ENCODE measurements at places on chromosomes 7 and 10.

DNA sequence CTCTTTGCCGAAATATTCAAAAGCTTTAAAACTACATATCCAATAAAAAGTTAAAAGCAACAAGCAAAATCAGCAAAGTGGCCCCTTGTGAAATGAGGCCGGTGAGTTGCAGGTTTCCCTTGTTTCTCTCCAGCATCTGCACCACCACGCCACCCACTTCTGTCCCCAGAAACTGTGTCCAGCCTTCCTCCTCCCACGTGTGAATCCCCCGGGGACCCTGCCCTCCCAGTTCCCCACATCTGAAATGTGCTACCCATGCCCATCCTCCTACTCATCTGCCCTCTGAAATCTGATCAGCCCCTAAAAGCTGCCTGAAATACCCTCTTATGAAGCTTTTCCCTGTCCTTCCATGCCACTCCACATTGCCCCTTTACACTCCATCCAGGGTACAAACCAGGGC is 3.8 kb downstream of the ALOX5 start:
- DNase-seq = no peak
- H3K27ac ChIP-seq = peak overlapping the region; percentile 99
- no peaks in the 10 kb centered on the region for H3K27me3 ChIP-seq
- no peak overlapping the region for H3K4me3 ChIP-seq

- no peaks in the 10 kb centered on the region for H3K36me3 ChIP-seq
- no peaks in the 10 kb centered on the region for H3K4me1 ChIP-seq
- no peak overlapping the region for H3K27ac ChIP-seq
- no peaks in the 10 kb centered on the region for H3K27me3 ChIP-seq
Measured at GRCh38 chr7:113289140-113289740, 170.9 kb upstream of the SMIM30 start.

- no peaks in the 10 kb centered on the region for H3K36me3 ChIP-seq
- no peak for DNase-seq
- no peak overlapping the region for H3K27ac ChIP-seq
- 0 out of 2 replicates have a peak, but pooled peaks cover 6% of the 10 kb centered on the region for H3K4me1 ChIP-seq
Measured at GRCh38 chr7:94049615-94050014, 45.5 kb upstream of the BET1 start.

DNA sequence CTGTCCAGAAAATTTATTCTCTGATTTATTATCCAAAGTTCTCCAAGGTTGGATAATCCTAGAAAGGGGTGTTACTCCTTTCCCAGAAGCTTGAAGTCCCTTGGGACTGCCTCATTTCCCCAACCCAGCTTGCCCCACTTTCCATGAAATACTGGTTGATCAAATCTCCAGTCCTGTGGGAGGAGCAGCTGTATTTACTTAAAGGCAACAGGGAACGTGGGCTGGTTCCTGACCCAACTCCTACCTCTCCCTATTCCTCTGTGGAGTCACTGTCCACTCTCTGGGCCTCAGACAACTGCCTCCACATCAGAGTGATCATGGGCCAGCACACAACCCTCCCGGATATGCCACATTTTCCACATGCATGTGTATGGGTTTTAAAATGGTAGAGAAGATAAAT is 166.2 kb upstream of the PRR15 start:
- H3K27ac ChIP-seq = no peak overlapping the region
- 0 out of 2 replicates have a peak, but pooled peaks cover 7% of the 10 kb centered on the region for H3K27me3 ChIP-seq
- no peak overlapping the region for H3K4me3 ChIP-seq
- H3K4me1 ChIP-seq = no peaks in the 10 kb centered on the region
- H3K36me3 ChIP-seq = no peaks in the 10 kb centered on the region
- no peak for DNase-seq

GRCh38 chr7:48511080-48511479 is 339.8 kb downstream of the ABCA13 start:
- DNase-seq = no peak
- no peak overlapping the region for H3K4me3 ChIP-seq
- peaks cover 75% of the 10 kb centered on the region for H3K27me3 ChIP-seq
- H3K27ac ChIP-seq = no peak overlapping the region

GRCh38 chr10:8665322-8665721 is 610.8 kb downstream of the GATA3 start:
- H3K4me1 ChIP-seq = peaks cover 12% of the 10 kb centered on the region
- H3K27ac ChIP-seq = no peak overlapping the region
- H3K36me3 ChIP-seq = no peaks in the 10 kb centered on the region
- no peaks in the 10 kb centered on the region for H3K27me3 ChIP-seq
- no peak overlapping the region for H3K4me3 ChIP-seq

- no peaks in the 10 kb centered on the region for H3K4me1 ChIP-seq
- no peaks in the 10 kb centered on the region for H3K36me3 ChIP-seq
- H3K4me3 ChIP-seq = no peak overlapping the region
- H3K27ac ChIP-seq = no peak overlapping the region
- H3K27me3 ChIP-seq = no peaks in the 10 kb centered on the region
Measured at GRCh38 chr7:91537260-91538152, 273.3 kb downstream of the FZD1 start.

DNA sequence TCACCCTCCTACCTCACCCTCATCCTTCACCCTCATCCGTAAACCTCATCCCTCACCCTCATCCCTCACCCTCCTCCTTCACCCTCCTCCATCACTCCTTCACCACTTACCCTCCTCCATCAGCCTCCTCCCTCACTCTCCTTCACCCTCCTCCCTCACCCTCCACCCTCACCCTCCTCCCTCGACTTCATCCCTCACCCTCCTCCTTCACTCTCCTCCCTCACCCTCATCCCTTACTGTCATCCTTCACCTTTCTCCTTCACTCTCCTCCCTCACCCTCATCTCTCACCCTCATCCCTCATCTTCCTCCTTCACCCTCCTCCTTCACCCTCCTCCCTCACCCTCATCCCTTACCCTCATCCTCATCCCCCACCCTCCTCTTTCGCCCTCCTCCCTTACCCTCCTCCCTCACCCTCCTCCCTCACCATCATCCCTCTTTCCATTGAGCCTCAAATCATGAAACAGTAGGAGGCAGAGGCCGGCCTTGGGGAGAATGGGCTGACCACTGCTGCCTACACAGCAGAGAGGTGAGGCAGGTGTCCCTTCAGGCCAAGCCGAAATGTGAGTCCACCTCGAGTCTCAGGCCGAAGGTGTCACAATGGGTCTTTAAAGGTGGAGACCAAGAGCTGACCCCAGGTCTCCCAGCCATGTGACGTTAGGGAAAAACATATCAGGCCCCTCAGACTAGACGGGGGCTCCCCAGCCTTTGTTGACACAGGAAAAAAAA is 53.0 kb downstream of the PDGFA start:
- H3K27me3 ChIP-seq = peaks cover 28% of the 10 kb centered on the region
- no peak overlapping the region for H3K4me3 ChIP-seq
- H3K36me3 ChIP-seq = no peaks in the 10 kb centered on the region

DNA sequence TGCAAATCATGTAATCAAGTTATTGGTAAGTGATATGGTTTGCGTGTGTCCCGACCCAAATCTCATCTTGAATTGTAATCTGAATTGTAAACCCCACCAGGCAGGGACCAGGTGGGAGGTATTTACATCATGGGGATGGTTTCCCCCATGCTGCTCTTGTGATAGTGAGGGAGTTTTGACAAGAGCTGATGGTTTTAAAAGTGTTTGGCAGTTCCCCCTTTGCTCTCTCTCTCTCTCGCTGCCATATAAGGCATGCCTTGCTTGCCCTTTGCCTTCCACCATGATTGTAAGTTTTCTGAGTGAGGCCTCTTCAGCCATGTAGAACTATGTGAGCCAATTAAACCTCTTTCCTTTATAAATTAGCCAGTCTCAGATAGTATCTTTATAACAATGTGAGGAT is 302.6 kb downstream of the THSD7A start:
- no peaks in the 10 kb centered on the region for H3K4me1 ChIP-seq
- no peaks in the 10 kb centered on the region for H3K36me3 ChIP-seq
- H3K27me3 ChIP-seq = no peaks in the 10 kb centered on the region
- H3K4me3 ChIP-seq = no peak overlapping the region
- no peak for DNase-seq
- no peak overlapping the region for H3K27ac ChIP-seq

- H3K4me1 ChIP-seq = no peaks in the 10 kb centered on the region
- no peak for DNase-seq
- no peak overlapping the region for H3K4me3 ChIP-seq
- H3K27ac ChIP-seq = no peak overlapping the region
- H3K36me3 ChIP-seq = no peaks in the 10 kb centered on the region
Measured at GRCh38 chr10:119817991-119818888, 54.4 kb downstream of the MCMBP start.

DNA sequence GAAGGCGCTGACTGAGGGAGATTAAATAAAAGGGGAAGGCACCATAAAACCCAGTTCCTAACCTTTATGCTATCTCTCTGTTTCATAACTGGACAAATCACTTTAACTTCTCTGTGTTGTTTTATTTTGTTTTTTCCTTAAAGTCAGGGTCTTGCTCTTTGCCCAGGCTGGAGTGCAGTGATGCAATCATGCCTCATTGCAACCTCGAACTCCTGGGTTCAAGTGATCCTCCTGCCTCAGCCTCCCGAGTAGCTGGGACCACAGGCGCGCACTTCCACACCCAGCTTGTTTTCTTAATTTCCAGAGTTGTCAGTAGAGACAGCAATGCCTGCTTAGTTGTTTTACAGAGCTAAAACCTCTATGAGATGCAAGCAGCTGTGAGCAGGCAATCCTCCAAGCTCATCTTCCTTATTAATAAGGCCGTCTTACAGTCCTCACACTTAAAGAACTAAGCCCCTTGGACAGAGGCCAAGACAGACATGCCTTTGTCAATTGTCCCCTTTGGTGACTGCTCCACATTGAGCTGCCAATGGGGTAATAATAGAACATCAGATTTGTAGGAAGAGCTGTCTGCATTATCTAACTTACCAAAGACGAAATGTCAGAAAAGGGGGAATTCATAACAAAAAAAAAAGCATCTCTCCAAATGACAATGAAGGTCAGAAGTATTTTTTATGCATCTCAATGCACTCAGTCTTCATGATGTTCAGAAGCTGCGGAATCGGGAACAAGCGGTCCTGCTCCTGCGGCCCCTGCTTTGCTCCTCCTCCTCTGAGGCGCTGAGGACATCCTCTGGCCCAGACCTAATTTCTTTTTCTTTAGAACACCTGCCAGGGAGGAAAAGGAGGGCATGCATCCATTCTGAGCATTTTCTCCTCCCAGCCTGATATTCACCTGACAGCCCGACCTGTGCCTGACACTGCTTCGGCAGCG is 62.7 kb upstream of the RNF32 start:
- no peaks in the 10 kb centered on the region for H3K4me1 ChIP-seq
- H3K36me3 ChIP-seq = no peaks in the 10 kb centered on the region
- H3K27me3 ChIP-seq = peaks cover 96% of the 10 kb centered on the region
- no peak overlapping the region for H3K4me3 ChIP-seq
- H3K27ac ChIP-seq = no peak overlapping the region

DNA sequence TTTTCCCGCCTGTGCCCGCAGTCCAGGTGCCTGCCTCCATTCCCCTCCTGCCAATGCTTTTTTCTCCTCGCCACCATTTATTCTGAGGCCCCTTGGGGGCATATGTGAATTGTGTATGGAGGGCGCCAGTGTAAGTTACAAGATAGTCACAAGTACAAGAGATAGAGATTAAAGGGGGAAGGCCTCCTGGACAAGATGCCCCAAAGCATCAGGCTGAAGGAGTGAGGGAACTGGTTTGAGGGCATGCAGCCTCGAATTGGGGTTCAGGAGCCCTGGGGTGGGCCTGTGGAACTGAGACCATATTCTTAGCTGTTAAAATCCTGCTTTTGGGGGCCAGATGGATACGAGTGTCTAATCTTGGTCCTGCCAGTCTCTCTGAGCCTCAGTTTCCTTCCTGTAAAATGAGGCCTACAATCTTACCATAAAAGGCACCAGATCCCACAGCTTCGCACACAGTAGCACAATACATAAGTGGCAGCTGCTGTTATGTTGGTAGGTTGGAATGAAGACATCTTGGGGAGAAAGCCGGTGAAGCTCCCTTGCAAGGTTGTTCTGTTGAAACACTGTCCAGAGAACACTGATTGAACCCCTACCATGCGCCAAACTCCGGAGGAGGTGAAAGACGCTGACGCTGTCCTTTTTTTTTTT is 545 bp upstream of the COMTD1 start:
- H3K4me3 ChIP-seq = peak overlapping the region; percentile 80
- H3K4me1 ChIP-seq = peaks cover 41% of the 10 kb centered on the region
- H3K36me3 ChIP-seq = peaks cover 9% of the 10 kb centered on the region
- peak overlapping the region; percentile 86 for H3K27ac ChIP-seq

DNA sequence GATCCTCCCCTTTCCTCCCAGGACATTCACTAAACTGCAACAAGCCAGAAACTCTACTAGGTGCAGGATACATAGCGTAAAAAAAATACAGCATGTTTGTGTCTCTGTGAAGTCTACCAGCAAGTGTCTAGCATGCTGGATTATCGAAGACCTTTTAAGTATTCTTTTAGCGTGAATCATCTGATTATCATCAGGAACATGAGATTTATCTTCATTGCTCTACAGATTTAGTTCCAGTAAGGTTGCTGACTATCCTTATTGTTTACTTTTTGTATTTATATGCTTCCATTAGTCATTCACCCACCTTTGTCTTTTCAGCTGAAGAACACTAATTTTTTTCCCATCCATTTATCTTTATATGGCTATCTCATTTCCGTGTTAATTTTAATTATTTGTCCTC is 62.8 kb downstream of the PDZD8 start:
- no peak overlapping the region for H3K27ac ChIP-seq
- no peaks in the 10 kb centered on the region for H3K27me3 ChIP-seq
- DNase-seq = peak; percentile 47
- H3K36me3 ChIP-seq = peaks cover 12% of the 10 kb centered on the region

Measured in PC-9 (cell line).